Esophagus squamous epithelium (tissue), 5 donors: ENCODE measurements at places on chromosomes 11 and 22.

DNA sequence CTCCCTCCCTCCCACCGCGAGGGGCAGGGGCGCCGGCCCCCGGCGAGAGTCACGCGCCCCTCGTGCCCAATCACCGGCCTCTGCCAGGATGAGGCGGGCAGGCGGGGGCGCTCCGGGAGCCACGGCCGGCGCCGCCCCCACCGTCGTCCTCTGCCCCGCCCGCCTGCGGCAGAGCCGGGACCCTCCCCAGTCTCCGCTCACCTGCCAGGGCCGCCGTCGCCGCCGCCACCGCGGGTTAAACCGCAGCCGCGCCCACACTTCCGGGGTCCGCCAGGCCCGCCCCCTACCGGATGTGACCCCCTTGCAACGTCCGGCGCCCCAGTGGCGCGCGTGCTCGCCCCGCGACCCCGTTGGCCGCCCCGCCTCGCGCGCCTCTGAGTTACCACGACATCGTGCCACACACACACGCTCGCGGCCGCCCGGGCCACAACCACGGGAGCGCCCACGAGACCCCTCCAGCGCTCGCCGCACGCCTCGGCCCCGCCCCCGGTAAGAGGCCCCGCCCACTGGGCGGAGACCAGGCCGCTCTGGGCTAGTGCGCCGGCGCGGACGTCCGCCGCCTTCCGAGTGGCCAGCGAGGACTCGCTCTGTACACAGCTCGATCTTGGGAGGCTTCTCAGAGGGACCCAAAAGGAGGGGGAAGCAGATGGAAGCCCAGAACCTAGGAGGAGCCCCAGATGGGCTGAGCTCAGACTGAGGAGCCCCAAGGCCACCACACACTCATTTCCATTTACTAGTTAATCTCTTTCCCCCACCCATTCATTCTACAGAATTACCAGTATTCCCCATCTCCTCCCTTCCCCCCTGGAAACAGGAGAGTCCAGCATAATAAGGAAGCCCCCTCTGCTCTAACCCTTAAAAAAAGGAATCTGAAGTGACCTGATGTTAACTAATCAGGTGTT is at the start of gene VPS37C:
VPS37C (minus strand) TSS at position 237 of the 902 bp plus-strand sequence. CDS start 22,597 bp downstream, outside the sequence.
- peak within 1 kb of the TSS; percentile 59 for H3K4me3 ChIP-seq
- peak within 1 kb of the TSS; percentile 93 for H3K27ac ChIP-seq
- H3K27me3 ChIP-seq = no peaks in the 10 kb centered on the region
- no peaks in the 10 kb centered on the region for H3K36me3 ChIP-seq
- peaks cover 19% of the 10 kb centered on the region for H3K4me1 ChIP-seq

- no peak overlapping the region for H3K4me3 ChIP-seq
- no peaks in the 10 kb centered on the region for H3K27me3 ChIP-seq
- no peak for DNase-seq
- H3K4me1 ChIP-seq = no peaks in the 10 kb centered on the region
These were observed 8.9 kb downstream of the HEPHL1 start for GRCh38 chr11:94030059-94030458.

DNA sequence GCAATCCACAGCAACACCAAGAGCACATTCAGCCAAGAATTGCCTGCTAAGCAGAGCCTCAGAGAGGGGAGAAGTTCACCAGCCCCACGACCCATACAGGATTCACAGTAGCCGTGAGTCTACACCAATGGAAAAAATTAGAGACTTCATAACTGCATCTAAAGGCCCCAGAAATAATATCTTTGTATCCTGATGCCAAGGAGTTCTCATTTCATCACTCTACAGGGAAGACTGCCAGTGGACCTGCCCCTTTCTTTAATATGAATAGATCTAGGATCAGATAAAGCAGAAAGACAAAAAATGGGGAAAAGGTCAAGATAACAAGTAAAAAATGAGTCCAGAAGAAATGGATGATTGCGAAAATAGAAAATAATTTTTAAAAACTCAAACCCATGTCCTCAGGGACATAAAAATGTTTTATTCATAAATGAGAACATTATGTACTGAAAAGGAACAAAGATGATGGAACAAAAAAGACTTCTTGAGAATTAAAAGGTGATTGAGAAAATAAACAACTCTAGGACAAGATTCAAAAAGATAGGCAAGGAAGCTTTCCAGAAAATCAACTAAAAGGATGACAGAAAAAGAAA is 9.5 kb downstream of the APOL3 start:
- H3K4me3 ChIP-seq = no peak overlapping the region
- peaks cover 51% of the 10 kb centered on the region for H3K4me1 ChIP-seq
- DNase-seq = no peak
- peaks cover 25% of the 10 kb centered on the region for H3K36me3 ChIP-seq
- peak overlapping the region; percentile 66 for H3K27ac ChIP-seq
- no peaks in the 10 kb centered on the region for H3K27me3 ChIP-seq

- no peak for DNase-seq
- peaks cover 72% of the 10 kb centered on the region for H3K4me1 ChIP-seq
- H3K36me3 ChIP-seq = no peaks in the 10 kb centered on the region
- H3K27me3 ChIP-seq = peaks cover 16% of the 10 kb centered on the region
These were observed 101.2 kb upstream of the HSD17B12 start for GRCh38 chr11:43579171-43579918.

DNA sequence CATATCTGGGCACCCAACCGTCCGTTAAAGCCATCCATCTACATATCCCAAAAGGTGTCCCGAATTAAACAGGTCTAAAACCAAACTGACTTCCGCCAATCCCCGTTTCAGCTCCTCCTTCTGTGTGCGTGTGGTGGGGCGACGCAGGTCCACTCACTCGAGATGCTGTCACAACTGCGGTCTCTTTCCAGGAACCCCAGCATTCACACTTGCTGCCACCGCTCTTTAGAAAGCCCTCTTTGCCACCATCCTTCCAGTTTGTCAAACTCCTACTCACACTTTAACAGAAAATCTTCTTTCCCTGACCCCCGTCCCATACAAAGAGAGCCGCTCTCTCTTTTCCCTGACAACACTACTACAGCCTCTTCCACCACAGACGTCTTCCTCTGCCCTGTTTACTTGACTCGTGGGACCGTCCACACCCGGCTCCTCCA is 467 bp downstream of the ESS2 start:
- peak overlapping the region; percentile 90 for H3K4me3 ChIP-seq
- DNase-seq = no peak
- H3K27me3 ChIP-seq = peaks cover 5% of the 10 kb centered on the region
- peaks cover 15% of the 10 kb centered on the region for H3K36me3 ChIP-seq
- peak overlapping the region; percentile 82 for H3K27ac ChIP-seq
